Stimulated activated CD8-positive, alpha-beta memory T cell treated with anti-CD3 and anti-CD28 coated beads, Interleukin-4, amount 100 ng/mL, for 48 hours (primary cell): ENCODE measurements at places on chromosomes 12 and 14.

DNA sequence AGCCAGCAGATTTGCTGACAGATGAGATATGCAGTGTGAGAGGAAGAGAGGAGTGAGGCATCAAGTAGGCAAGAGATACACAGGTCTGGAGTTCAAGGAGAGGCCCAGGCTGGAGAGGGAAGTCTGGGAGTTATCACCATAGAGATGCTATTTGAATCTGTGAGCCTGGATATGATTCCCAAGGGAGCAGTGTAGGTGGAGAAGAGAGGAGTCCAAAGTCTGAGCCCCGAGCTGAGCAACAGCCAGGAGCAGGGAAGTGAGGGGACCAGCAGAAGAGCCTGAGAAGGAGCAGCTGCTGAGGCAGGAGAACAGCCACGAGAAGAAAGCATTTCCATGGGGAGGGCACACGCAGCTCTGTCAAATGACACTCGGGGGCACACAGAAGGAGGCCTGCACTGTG lies 20.2 kb upstream of the NXPH4 start:
- DNase-seq, result no peak

DNA sequence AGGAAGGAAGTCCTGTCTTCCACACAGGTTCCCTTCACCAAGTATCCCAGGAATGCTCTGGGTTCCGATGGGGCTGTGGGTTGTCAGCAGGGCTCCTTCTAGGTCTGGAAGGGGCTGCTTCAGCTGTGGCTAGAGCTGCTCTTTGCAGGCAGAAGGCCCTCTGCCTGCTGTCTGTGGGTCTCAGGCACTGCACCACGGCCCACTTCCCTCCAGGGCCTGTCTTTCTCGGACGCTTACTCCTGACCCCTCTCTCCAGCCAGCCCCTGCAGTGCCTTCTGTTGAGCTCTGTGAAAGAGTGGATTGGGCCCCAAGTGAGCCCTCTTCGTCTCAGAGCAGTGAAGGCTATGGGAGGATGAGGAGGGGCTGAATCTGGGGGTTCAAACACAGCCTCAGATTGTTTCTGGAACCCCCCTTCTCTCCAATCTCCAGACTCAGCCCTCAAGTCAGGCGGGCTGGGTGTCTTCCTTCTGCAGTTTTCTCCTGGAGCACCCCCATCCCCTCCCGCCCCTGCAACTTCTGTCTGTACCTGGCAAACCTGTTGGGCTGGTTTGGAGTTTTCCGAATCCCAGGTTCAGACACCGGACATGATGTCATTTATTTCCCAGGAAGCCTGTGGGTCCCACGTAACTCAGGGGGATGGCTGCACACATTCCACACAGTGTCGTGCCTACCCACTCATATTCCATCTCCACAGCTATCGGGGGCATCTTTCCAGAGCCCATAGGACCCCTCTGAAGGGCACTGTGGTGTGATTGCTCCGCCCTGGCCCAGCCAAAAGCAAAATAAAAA lies 24.9 kb upstream of the SPPL3 start:
- DNase-seq, result no peak

DNA sequence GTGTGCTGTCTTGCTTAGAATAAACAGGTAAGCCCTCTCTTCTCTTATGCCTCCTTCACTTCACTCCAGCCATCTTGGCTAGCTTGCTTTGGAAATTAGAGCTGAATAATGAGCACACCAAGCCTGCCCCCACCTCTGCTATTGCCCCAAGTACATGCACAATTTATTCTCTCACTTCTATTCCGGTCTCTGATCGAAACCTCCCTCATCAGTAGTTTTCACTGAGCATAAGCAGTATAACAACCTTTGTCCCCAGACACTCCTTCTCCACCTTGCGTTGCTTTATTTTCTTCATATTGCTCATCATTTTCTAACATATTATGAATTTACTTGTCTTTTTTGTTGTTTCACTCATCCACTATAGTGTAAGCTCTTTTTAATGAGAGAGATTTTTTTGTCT lies 253.4 kb downstream of the GXYLT1 start:
- no peak for DNase-seq

GRCh38 chr12:121170611-121171260 lies 38.1 kb downstream of the P2RX7 start:
- no peak for DNase-seq

GRCh38 chr12:101891462-101891971 lies 14.1 kb downstream of the DRAM1 start:
- no peak for DNase-seq

- no peak for DNase-seq
These were observed 143.6 kb upstream of the OTX2 start for GRCh38 chr14:56953884-56954283.

DNA sequence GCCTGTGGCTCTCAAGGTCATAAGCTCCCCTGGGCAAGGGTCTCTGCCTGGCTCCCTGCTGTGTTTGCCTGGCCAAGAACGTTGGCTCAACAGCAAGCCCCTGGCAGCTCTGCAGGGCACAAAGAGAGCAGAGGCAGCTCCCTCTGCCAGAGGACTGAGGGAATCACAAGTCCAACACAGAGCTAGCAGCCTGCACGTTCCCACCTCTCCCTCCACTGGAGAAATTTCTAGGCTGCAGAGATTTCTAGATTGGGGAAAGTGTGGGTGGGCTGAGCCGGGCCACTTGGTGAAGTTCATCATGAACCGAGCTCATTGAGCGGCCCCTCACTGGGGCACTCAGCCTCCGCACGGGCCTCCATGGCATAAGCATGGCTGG lies 19.8 kb downstream of the ZFYVE21 start:
- DNase-seq, result no peak

DNA sequence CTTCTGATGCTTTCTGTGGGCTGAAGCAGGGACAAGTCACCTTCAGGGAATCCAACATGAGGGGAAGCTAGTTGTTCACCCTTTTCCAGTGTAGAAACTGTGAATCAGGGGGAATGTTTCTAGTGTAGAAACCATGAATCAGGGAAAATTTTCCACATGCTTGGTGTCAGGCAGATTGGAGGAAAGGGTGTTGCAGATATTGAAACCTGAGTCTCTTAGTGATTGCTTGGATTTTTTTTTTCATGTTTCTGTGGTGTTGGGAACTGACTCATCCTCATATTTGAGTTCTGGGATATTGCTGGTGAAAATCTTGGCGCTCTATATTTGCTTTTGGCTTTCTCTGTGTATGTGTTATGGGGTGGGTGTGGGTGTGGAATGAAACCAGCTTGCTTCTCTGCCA lies 144.5 kb upstream of the FBXO33 start:
- DNase-seq, result no peak

GRCh38 chr12:94146166-94146936 lies 2.0 kb upstream of the PLXNC1 start:
- DNase-seq, result no peak
